Mammary microvascular endothelial cell (primary cell): ENCODE measurements at places on chromosomes 1 and 21. TPM values are rescaled to one million over a fixed set of nuclear protein-coding genes. Genes with fewer than 3 reads are reported as not detected.

Gene C1orf116
- 0.07 TPM in 1 of 2 replicates, not detected in the other for total RNA-seq

Gene SELENBP1
- 1.9 and 3.4 TPM in 2 replicates for total RNA-seq

Gene LIPI
- total RNA-seq: not detected in 2 replicates

Gene ADGRB2
- total RNA-seq: 0.40 and 0.89 TPM in 2 replicates

Gene ORC1
- total RNA-seq: 10.5 and 11.1 TPM in 2 replicates

Gene FAM131C
- total RNA-seq: 0.10 and 1.3 TPM in 2 replicates

Gene ECM1
- total RNA-seq: 1.5 and 2.1 TPM in 2 replicates

Gene CFHR4
- total RNA-seq: not detected in 2 replicates

Gene PTPN22
- total RNA-seq: 3.1 TPM in 2 replicates

Gene TDRD5
- under 0.01 and 0.05 TPM in 2 replicates for total RNA-seq

Gene CXADR
- total RNA-seq: 3.1 and 18.7 TPM in 2 replicates

Gene TNNT2
- total RNA-seq: not detected in 2 replicates

Gene CFHR3
- not detected in 2 replicates for total RNA-seq

Gene DCST2
- not detected in 2 replicates for total RNA-seq

Gene DYNLT5
- 0.84 and 1.4 TPM in 2 replicates for total RNA-seq

Gene OR2L2
- total RNA-seq: not detected in 2 replicates

Gene GSTM1
- total RNA-seq: 19.1 and 24.0 TPM in 2 replicates

Gene IQGAP3
- 33.7 and 39.4 TPM in 2 replicates for total RNA-seq

Gene KRTAP27-1
- total RNA-seq: not detected in 2 replicates

Gene CD1C
- total RNA-seq: not detected in 2 replicates

Gene NID1
- total RNA-seq: 84.1 and 87.7 TPM in 2 replicates

Gene MPL
- total RNA-seq: not detected in 2 replicates

Gene KCNE2
- not detected in 2 replicates for total RNA-seq

Gene C4BPB
- 1.2 TPM in 1 of 2 replicates, not detected in the other for total RNA-seq

Gene BNIPL
- total RNA-seq: not detected in 2 replicates

Gene PROK1
- total RNA-seq: not detected in 2 replicates

Gene RNF11
- 69.4 and 72.2 TPM in 2 replicates for total RNA-seq

Gene HORMAD1
- not detected in 2 replicates for total RNA-seq

Gene MEGF6
- total RNA-seq: 16.2 and 16.4 TPM in 2 replicates

Gene LCK
- 0.20 TPM in 1 of 2 replicates, not detected in the other for total RNA-seq

Gene SHISAL2A
- not detected in 2 replicates for total RNA-seq
